ENCODE measurements at places on chromosomes 12 and 14. TPM values are rescaled to one million over a fixed set of nuclear protein-coding genes. Genes with fewer than 3 reads are reported as not detected.
A peak's percentile ranks its signal among the peaks of the same experiment; 100 is the strongest.

DNA sequence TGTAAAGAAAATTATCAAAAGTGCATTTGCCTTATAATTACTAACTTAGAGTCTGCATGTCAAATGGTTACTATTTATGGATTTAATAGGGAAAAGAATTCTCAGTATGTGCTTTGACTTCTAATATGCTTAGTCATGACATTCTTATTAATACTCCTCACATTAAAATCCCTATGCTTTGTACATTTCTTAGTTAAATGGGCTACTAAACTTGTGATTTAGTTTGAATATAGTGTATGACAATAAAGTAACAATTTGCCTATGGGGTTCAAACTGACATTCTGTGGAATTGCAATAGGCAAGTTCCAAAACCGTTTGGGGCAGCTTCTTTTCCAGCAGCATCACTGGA is 361.9 kb upstream of the TMTC1 start:
- no peak for DNase-seq

DNA sequence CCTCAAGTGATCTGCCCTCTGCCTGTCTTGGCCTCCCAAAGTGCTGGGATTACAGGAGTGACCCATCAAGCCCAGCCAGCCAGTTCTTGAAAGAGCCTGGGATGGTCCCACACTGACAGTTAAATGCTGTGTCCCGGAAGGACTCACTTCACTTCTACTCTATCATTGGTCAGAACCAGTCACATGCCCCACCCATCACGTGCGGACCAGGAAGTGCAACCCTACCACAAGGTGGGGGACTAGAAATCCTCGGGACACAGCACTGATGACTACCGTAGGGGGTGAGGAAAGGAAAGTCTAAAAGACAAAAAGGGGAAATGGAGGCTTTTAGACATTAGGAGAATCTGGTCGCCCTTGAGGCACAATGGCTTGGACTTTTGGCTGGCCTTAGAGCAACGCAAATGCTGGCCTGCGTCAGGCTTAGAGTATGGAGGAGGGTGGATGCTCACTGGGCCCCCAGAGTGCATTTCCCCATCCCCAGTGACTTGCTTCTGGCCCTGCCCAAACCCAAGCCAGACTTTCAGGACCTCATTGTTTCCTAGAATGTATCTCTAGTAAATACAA is 207.7 kb downstream of the TTC8 start:
- DNase-seq: peak; percentile 26

GRCh38 chr12:72282721-72283120 is 10.6 kb downstream of the TRHDE start:
- DNase-seq: no peak

The NOVA1 gene
- 5.1 TPM for polyA plus RNA-seq

The C12orf54 gene
- polyA plus RNA-seq: not detected

The ZDHHC22 gene
- 0.16 TPM for polyA plus RNA-seq

DNA sequence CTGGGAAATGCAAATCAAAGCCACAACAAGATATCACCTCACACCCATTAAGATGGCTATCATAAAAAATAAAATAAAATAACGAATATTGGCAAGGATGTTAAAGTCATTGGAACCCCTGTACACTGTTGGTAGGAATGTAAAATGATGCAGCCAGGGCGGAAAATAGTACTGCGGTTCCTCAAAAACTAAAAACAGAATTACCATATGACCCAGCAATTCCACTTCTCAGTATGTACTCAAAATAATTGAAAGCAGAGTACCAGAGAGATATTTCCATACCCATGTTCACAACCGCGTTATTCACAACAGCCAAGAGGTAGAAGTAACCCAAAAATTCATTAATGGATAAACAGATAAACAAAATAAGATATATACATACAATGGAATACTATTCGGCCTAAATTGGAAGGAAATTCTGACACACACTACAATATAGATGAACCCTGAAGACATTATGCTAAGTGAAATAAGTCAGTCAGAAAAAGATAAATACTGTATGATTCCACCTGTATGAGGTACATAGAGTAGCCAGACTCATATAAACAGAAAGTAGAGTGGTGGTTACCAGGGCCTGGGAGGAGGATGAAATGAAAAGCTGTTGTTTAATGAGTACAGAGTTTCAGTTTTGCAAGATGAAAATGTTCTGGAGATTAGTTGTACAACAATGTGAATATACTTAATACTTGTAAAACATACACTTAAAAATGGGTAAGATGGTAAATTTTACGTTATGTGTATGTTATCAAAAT is 84.6 kb downstream of the TXNDC16 start:
- DNase-seq: no peak
